Pancreas (tissue), 10 donors: ENCODE measurements at places on chromosomes 2 and 18. TPM values are rescaled to one million over a fixed set of nuclear protein-coding genes. Genes with fewer than 3 reads are reported as not detected.

DNA sequence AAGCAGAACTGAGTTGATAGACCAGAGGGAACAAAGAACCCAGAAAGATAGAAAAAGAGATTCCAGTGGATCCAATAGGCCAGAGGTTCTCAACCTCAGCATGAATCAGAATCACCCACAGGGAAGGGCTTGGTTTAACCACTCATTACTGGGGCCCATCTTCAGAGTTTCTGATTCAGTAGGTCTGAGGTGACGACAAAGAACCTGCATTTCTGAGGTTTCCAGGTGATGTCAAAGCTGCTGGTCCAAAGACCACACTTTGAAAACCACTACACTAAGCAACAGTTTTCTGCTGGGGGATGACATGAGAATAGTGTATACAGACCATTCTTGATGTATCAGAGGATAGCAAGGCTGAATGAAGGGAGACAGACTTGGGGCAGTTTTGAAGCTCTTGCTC lies 296.9 kb upstream of the STON1 start:
- no peak for DNase-seq

- no peak for DNase-seq
These were observed 65.9 kb upstream of the TNP1 start for GRCh38 chr2:216925636-216926366.

GRCh38 chr18:31943878-31944816 lies 1.2 kb upstream of the TRAPPC8 start:
- DNase-seq, result no peak

DNA sequence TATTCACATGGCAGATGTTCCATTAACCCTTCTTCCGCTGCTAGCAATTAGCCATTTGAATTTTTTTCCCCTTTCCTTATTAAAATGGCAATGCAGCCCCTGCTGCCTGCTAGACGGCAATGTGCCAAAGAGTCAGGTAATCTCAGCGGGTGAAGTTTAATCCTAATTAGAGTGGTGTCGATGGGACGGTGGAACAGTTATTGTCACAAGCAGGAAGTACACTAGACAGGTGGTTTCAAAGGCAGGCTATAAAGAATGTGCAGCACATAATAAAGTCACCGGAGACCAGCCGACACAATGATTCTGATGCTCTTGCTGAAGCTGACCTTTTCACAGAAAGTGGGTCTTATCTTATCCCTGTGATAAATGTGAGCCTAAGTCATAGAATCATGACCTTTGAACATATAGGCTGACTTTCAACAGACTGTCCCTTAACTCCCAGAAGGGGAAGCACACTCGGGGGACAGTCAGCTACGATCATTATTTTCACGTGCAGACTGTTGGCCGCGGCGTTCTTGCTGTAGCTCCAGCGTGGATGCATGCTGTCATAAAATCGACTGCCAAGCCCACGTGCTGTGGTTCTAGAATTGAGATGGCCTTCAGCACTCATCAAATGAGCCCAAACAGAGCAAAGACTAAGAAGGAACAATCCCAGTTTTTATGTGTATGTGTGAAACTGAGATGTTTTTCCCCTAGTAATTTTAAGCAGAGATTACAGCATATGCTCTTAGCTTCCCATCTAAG lies 926.2 kb upstream of the SOX11 start:
- no peak for DNase-seq

The NR4A2 gene
- 2.1 TPM for total RNA-seq

The FTCDNL1 gene
- total RNA-seq, result 1.4 TPM
